HT1080 (cell line): ENCODE measurements at places on chromosomes 7 and 10.

DNA sequence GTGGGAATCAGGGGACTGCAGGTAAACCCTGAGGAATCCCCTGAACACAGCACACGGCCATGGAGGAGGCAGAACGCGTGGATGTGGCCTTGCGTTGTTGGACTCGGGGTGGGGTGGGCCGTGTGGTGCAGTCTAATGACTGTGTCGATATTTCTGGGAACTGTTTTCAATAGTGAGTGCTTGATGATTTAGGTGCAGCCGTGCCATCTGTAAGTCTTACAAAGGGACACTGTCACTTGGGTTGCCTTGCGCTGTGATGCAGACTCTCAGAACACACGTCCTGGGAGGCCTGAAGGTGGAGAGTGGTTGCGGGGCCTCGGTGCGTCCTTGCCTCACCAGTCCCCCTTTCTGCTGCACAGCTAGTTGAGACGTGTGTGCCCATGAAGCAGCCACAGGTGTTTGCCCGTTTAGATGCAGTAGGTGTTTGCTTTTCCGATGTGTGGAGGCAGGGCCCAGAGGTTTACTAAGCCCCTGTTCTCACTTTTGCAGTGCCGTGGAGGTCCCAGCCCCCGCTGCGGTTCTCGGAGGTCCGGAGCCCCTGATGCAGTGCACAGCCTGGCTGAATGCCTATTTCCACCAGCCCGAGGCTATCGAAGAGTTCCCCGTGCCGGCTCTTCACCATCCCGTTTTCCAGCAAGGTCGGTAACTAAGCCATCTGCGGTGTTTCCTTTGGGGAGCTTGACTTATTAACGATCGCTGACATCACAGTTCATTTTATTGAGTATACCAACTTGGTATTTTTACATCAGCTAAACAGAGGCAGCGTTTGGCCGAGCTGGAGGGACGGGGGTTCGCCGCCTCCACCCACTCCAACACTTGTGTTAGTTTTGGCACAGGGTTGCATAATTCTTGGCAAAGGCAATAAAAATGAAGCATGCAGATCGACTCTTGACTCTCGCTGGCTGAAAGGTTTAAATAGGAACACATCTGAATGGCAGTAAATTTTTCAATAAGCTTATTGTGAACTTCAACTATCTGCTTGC lies 240.7 kb downstream of the MGMT start:
- DNase-seq = no peak

- no peak for DNase-seq
These were observed 46.2 kb downstream of the SMNDC1 start for GRCh38 chr10:110258542-110258941.

DNA sequence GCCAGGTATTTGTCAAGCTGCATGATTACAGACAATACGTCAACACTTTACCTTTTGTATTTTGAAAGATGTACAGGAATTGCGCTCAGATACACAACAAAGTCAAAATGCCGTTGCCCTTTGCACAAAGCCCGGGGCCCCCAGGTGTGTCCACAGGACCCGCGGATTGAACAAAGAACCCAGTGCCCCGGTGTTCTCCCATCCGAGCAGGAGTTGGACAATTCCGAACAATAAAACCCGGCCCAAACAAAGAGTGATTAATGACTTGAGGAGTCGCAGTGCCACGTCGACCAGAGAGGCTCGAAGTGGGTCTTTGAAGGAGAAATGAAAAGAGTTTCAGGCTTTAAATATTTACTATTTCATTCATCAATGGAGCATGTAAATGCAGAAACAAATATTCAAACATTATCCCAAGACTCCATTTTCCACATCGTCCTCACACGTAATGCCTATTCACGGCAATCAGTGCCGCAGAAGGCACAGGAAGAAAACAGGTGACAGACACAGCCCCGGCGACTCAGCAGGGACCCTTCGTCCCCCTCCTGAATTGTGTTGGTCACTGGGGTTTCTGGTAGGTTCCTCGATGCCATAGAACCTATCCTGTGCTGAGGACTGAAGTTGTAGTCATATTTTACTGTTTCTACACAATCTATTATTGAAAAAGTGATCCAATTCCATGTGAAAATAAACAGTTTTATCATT lies 70.9 kb upstream of the MGMT start:
- no peak for DNase-seq

- no peak for DNase-seq
These were observed 85.5 kb downstream of the WDR37 start for GRCh38 chr10:1141701-1142100.

DNA sequence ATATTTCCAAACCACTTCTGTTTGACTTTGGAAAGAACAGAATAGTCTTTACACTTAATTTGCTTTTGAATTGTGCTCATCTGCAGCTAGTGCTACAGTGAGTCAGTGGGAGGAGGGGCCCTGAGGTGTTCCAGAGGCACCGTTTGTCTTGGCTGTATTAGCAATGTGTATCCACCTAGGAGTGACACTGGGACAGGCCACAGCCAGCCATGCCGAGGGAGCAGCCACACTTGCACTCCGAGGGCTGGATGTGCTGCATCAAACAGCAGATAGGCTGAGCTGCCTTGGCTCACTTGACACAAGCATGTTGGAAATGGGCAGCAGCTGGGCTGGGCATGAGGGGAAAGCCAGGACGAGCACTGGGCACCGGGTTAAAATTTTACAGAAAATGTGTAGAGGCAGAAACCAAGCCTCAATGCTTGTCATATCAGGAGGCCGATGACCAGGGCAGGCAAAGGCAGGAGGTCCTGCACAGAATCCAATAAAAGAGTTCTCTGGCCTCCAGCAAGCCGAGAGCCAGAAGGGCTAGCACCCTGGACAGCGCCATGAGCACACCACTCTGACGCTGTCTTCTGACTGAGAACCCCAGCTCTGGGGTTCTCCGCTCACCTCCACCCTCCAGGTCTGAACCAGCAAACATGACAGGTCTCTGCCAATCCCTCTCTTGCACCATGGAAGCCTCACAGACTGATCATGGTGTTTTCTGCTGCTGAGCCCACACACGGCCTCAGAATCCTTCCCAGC lies 163.3 kb downstream of the GRID1 start:
- DNase-seq = peak; percentile 32

GRCh38 chr10:132156382-132156781 lies 30.4 kb upstream of the DPYSL4 start:
- no peak for DNase-seq

GRCh38 chr10:12427276-12427675 lies 77.9 kb downstream of the CAMK1D start:
- DNase-seq = no peak

GRCh38 chr10:88901206-88901983 lies 21.4 kb downstream of the STAMBPL1 start:
- no peak for DNase-seq

GRCh38 chr7:57179776-57180415 lies 47.7 kb upstream of the ZNF479 start:
- no peak for DNase-seq

DNA sequence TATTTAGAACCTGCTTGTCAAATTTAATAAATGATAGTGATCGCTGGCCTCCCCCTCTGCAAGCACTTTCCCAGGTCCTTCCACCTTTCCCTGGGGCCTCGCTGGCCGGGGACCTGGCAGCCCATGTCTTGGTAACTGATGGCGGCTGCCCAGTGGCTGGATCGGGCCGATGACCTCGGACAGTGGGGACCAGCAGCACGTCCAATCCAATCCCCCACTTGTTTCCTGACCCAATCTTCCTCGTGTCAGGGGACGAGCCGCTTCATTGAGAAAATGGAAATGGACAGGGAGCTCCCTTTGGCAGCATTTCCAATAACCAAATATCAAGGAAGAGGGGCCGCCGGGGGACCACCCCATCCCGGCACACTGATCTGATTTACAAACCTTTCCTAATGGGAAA lies 17.2 kb downstream of the EBF3 start:
- DNase-seq = no peak

DNA sequence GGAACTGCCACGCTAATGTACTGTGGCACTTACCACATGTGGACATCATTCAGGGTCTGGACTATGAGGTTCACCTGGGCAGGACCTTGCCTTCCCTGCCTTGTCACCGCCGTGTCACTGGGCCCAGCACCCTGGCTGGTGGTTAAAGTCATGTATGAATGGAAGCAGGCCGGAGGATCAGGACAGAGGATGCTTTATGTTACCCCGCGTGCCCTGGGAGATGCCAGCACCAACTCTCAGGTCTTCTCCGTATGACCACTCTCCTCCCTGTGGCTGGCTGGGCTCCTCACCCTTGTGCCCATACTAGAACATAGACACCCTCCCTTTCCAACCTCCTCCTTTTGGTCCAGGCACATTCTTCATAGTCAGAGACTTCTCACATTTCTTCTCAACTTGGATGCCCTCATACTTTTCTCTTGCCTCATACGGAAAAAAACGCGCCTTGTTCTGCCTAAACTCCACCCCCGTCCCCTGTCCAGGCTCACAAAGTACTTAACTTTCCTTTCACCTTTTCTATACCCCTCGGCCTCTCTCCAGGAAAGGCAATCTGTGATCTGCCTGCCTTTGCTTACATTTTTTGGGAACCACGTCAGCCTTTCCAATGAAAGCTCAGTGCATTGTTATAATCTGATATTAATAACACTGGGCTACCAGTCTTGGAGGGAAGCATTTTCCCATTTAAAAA lies 240.0 kb downstream of the TEX36 start:
- no peak for DNase-seq

DNA sequence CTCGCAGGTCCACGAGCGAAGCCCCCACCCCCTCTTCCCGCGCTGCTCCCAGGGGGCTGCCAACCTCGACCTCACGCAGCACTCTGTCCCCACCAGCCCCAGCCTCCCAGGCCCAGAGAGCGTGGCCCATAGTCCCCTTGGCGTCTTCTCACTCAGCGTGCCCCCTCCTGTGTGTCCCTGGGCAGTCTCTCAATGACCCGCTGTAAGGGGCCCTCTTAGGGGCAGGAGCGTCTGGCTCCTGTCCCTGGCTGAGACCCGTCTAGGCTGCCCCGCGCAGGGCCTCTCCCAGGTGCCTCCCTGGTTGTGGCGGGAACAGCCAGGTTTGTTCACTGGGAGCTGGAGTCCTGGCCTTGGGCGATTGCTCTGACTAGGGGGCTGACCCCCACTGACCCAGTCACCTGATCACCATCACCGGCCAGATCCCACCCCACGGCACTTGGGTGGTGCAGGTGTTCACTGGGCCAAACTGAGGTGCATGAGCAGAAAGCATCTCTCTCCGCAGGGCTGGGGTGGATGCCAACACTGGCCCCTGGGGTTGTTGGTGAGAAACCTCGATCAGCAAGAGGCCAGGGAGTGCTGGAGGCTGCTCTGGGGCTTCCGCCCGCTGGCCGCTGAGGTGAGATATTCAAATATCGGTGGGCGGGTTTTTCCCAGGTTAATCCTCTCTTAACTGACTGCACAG lies 12.6 kb upstream of the WDFY4 start:
- no peak for DNase-seq

GRCh38 chr7:127857464-127857841 lies 173.8 kb downstream of the LRRC4 start:
- DNase-seq = no peak

GRCh38 chr7:33710608-33711007 lies 194.7 kb upstream of the BMPER start:
- peak; percentile 29 for DNase-seq

- no peak for DNase-seq
These were observed 102.6 kb downstream of the VIPR2 start for GRCh38 chr7:159042103-159042502.

- no peak for DNase-seq
These were observed 5.8 kb upstream of the RP9 start for GRCh38 chr7:33114976-33115375.

- DNase-seq = peak; percentile 52
These were observed 39.0 kb upstream of the AOAH start for GRCh38 chr7:36763132-36763816.

- peak; percentile 31 for DNase-seq
These were observed 7.3 kb downstream of the SLC25A13 start for GRCh38 chr7:96314402-96315124.

GRCh38 chr7:2116989-2117591 lies 115.7 kb downstream of the MAD1L1 start:
- DNase-seq = no peak

- DNase-seq = no peak
These were observed 96.2 kb upstream of the AMPH start for GRCh38 chr7:38727184-38727940.

- DNase-seq = peak; percentile 36
These were observed 120.5 kb downstream of the GALNT11 start for GRCh38 chr7:152145853-152146466.

DNA sequence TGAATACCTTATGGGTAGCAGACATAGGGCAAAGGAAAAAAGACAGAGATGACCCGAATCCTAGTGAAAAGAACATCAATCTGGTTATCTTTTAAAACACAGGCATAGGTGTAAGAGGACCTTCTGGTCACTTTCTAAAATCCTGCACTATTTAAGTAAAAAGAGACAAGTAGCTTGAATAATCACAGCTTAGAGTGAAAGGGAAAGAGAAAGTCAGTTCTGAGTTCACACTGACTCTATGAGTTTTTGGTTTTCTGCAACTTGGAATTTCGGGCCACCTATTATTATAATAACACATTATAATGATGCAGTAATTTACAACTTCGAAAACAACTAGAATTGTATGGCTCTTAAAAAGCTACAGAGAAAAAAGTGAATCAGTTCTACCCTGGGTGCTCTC lies 247.8 kb downstream of the DOCK4 start:
- no peak for DNase-seq

DNA sequence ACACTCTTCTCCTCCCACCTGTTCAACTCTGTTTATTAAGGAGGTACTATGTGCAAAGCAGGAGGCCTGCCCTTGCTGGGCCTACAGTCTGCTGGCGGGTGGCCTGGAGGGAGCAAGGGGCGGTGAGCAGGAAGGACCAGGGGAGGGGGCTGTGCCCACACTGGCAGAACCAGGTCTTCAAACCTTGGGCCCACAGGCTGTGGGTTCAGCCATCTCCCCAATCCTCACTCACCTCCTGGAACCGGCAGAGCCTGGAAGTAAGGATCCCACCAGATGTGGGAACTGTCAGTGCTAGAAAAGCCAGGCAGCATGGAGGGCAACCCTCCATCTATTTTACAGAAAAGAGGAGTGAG lies 50.8 kb downstream of the CAMK2B start:
- DNase-seq = no peak

- no peak for DNase-seq
These were observed 51.2 kb downstream of the PRKAG2 start for GRCh38 chr7:151825721-151826120.

- DNase-seq = peak; percentile 94
These were observed 63.9 kb upstream of the AHR start for GRCh38 chr7:17234398-17235031.

- no peak for DNase-seq
These were observed 195.5 kb upstream of the HPS1 start for GRCh38 chr10:98642281-98642680.

- DNase-seq = no peak
These were observed 218.6 kb downstream of the DGKI start for GRCh38 chr7:137628216-137628615.

GRCh38 chr10:116260599-116260998 lies 12.4 kb downstream of the GFRA1 start:
- no peak for DNase-seq
